Activated T-cell treated with anti-CD3 and anti-CD28 coated beads, Interleukin-2, amount 50 U/mL, for 72 hours (primary cell): ENCODE measurements at places on chromosomes 3 and 15.

DNA sequence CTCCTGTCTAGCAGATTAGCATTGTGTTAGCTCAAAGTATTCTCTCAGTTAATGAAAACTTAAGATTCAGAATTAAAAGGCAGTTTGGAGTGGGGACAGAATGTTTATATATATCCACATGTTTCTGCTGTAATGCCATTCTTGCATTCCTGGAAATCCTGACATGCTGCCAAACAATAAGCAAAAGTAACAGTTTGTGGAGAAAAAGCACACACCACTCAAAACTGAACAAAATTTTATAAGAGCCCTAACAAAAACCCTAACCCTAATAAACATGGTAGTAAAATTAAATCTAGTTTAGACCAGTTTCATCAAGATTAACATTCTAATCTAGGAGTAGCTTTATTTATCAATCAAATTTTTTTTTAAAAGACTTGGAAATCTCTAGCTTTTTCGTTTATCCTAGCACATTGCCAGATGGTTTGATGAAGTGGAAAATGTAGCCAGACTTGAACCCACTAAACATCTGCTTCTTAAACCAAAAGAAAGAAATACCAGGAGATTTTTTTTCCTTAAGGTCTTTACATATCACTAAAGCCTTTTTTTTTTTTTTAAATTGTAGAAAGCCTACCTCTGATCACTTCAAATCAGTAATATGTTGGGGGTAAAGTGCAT is 3.7 kb downstream of the TCAIM start:
- DNase-seq: no peak

DNA sequence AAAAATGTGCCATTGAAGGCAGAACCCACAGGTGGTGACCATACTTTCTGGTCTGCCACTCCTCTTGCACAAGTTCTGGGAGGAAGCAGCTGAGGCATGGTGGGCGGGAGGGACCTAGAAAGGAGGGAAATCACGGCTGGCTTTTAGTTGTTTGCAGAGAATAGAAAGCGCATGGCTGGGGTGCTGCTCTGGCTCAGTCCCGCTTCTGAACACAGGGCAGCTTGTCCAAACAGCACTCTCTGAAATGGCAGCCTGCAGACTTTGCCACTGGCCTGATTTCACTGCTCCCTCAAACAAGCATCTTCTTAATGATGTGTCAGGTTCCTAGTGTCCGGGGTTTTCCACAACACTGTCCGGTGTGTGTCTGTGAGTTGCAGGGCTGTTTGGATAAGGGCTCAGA is 76.7 kb downstream of the AAGAB start:
- no peak for DNase-seq

DNA sequence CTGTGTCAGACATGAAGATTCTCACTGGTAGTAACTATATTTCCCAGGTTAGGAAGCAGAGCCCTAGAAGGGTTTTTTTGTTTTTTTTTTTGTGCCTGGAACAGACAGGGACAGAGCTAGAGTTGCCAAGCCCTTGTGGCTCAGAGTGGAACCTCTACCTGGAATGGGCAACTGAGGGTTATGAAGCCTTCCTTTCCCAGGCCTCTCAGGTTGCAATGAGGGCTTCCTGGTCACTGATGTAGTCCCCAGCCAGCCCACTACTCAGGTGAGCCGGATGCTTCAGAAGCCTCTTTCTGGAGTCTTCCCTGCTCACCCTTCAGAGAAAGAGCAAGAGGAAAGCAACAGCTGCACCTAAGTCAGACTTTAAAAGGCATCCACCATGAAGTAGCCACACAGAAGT is 48.8 kb upstream of the MANF start:
- no peak for DNase-seq

DNA sequence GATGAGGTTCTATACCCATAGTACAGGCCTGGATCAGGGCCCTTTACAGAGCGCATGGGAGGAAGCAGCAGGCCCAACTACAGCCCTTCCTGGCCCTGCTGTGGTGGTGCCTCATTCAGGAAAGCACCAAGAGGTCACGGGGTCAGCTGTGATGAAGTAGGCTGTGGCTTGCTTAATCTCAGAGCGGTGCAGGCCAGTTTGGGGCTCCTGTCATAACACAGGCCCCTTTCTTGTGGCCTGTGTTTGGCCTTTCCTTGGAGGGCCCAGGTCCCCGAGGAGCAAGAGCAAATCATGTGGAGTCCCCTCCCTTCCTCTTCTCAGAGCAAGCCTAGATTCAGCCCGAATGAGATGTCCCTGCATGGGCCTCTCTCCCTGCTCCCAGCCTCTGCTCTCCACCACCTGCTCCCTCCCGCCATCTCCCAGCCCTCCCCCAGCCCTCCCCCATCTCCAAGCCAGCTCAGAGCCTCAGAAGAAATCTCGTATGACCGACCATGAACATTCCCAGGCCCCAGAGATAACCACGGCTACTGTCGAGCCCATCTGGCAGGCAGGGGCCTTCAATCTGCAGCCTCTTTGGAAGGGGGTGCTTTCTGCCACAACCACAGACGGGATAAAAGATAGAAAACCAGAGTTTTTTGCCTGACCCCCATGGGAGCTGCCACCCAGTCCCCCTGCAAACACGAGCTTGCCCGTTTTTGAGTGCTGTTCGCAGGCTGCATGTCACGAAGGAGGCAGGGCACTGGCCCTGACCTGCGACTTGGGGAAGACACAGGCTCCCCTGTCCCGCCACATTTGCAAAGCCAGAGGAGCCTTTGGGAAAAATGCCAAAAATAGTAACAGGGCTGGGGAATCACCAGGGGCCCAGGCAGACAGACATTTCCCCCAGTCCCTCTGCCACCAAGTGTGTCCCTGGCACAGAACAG is 32.3 kb upstream of the DUSP7 start:
- no peak for DNase-seq

DNA sequence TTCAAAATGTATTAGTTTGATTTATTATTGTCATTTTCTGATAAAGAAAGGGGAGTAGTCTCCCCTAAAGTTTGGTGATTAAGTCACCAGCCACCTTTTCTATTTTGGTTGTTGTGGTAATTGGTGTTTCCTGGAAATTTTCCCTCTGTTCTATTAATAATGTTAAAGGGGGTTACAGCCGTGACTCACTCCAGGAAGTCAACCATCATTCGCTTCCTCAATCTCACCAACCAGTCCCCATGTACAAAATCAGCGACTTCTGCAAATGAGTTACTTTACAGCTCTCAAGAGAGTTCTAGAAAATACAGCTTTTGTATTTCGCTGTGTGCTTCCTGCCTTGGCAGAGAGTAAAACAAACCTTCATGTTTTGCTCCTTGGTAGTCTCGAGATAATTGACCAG is 285.1 kb downstream of the LPP start:
- DNase-seq: peak; percentile 11

DNA sequence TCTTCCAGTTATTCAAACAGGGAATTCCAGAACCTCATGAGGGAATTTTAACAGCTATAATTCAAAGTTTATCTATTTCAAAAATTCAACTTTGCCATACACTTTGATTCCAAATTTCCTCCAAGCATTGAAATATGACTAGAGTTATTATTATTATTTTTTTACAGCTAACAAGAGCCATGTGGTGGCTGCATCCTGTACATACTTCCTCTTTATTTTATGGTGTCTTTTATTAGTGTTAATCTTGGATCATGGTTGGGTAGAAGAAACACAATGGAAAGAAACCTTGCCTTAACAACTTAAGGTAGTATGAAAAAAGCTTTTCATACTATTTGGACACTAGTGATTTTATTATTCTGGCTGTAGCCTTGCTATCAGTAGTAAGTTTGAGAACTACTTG is 52.7 kb downstream of the TFG start:
- DNase-seq: no peak

DNA sequence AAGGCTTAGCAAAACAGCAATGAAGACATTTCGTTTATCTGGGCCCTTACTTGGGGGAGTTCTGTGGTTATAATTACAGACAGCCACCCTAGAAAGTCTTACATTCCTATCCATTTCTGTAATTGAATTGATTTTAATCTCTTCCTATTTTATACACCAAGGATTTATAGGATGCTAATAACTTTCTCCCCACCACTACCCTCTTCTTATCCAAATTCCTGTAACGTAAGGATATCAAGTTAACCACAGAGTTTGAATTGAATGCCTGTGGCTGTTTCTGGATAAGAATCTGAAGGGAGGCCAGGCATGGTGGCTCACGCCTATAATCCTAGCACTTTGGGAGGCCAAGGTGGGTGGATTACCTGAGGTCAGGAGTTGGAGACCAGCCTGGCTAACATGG is 78.6 kb downstream of the MLH1 start:
- no peak for DNase-seq

GRCh38 chr3:150319900-150320299 is 88.2 kb upstream of the TSC22D2 start:
- DNase-seq: peak; percentile 8

- no peak for DNase-seq
Measured at GRCh38 chr3:106018102-106018501, 149.3 kb upstream of the CBLB start.

DNA sequence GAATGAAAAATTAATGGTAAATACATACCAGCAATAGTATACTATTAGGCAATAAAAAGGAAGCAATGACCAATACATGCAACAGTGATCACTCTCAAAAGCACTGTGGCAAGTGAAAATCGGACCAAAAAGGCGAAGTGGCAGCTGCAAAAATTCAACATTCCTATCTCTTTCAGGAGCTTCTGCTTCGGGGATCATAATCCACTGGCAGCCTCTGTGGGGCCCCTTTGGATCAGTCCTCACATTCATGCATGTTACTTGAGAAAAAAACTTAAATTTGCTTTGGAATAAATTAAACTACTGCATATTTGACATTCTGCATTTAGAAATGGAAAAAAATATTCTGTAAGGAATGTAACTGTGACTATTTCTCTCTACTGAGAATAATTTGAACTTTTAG is 425.6 kb downstream of the NR2F2 start:
- no peak for DNase-seq

GRCh38 chr15:100909565-100909964 is 9.6 kb upstream of the LRRK1 start:
- no peak for DNase-seq

GRCh38 chr3:64445109-64445943 is 220.1 kb upstream of the PRICKLE2 start:
- no peak for DNase-seq

DNA sequence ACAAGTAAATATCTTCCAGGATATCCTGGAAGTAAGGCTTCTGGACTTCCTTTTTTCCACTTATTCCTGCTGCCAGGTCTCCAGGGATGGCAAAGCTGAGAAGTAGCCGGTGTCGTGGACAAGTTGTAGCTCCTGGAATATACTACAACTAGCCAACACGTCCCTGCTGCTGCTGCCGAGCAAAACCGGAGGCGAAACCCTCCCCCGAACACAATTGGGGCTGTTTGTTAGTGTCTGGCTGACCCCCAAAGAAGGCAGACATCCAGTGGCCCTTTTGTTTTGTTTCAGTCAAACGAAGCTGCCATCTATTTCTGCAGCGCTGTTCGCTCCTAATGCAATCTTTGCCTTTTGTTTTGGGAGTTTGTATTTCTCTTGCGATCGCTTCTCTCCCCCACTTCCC is 45.3 kb upstream of the EIF5A2 start:
- no peak for DNase-seq

DNA sequence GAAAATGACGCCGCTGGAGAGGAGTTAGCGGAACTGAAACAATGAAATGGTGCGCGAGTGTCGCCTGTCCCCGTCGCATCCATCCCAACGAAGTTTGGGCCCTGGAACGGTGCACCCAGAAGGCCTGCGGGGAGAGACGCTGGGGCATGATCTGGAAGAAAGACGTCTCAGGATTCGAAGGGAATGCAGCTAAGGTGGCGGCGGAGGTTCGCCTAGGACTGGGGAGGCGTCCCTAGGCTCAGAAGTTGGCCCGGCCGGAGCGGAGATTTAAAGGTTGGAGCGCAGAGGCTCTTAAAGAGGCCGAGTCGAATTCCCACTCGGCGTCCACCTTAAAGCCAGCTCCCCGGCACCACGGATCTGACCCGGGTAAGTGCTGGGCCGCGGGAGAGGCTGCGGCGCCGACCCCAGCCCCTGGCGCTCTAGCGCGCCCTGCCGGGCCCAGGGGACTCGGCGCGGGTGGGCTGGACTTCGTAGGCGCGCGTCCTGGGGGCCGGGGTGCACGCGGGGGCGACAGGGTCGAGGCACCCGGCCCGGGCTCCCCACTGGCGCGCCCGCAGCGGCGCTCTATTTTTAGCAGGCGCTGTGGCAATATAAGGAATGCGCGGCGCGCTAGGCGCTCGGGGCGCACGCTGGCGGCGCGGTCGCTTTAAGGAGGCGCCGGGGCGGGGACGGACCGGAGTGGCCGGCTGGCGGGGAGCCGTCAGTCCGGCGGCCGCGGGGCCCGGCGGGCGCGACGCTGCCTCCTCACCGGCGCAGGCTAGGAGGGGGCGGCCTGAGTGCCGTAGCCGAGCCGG is at the start of gene MRAS:
TSS of gene MRAS (plus strand) at position 620 of the 794 bp plus-strand sequence. CDS start 24,305 bp downstream, outside the sequence.
- peak; percentile 51 for DNase-seq

GRCh38 chr3:65439641-65440284 is 599.0 kb downstream of the MAGI1 start:
- no peak for DNase-seq

DNA sequence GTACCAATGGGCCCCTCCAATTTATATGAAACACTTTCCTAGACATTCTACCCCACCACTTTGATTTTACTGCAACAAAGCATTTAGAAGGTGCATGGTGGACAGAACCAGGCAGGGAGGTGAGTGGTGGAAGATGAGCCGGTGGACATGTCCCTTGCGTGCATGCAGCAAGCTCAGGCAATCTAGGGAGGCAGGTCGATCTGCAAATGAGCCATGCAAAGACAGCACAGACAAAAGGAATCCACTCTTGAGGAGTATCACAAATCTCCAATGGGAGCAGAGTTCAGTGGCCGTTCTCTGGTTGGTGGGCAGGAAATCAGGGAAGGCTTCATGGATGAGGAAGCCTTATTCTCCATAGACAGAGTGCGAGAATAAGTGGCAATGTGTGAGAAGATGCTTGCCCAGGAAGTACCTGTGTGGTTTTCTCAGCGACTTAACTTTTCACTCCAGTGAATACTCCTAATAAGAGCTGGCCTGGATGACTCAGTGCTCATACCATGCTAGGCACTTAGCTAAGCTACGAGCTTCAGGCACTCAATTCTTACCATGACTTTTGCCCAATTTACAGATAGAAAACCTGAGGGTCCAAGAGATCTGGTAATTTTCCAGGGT is 152.5 kb downstream of the FOXP1 start:
- DNase-seq: no peak

DNA sequence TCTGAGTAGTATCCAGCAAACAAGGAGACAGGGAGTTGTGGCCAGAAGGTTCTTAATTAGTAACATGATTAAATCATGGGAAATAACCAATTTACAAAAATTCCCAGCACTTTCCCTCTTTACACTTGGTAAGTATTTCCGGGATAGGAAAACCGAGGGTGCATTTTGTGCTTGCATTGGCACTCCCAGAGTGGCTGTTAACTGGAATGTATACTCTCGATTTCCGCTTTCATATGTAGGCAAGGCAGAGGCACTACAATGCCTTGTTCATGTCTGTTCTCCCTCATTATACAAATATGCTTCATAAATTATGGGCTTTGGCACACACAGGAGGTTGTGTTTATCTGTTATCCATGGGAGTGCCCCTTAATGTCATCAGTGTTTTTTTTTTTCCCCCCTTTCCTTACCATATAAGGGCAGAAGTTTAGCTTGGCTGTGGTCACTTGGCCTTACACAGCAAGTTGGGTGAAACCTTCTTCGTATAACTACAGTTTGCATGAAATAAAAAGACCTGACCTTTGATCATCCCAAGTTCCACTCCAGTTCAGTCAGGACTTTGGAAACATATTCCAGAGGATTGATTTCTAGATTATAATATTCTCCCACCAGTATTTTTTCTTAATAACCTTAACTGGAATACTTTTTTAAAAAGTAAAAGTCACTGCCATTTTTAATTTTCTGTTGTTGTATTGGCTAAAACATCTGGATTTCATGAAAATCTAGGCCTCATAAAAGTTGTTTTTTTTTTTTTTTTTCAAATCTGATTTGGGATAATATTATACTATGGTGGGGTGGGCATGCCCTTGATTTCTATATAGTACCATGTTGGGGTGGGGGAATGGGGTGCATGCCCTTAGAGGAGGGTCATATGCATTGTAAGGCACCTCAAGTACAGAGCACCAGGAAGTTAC is 8.9 kb downstream of the TPM1 start:
- DNase-seq: no peak
